ENCODE measurements at places on chromosomes 5 and 9.

GRCh38 chr9:4435197-4435596 is 55.1 kb upstream of the SLC1A1 start:
- no peak for DNase-seq

- DNase-seq: no peak
Measured at GRCh38 chr9:110939047-110939446, 99.2 kb downstream of the LPAR1 start.

GRCh38 chr9:91197232-91198181 is 164.2 kb downstream of the AUH start:
- DNase-seq: peak; percentile 19

DNA sequence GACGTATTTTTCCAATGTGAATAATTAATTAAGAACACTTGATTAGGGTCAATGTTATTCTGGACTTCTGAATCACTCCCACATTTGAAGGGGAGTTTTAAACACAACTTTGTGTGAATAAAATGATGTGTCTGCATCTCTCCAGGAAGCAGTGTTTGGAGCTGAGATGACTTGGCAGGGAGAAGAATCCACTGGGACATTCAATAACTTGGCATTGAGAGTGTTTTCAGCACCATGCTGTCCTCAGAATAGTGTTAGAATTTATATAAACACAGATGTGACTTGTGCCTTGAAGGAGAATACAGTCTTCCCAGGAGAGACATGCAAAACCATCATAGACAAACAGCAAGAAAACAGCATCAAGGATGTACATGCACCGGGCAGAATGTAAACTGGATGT is 32.7 kb upstream of the KCNMB1 start:
- no peak for DNase-seq

GRCh38 chr9:16417161-16417560 is 453.3 kb downstream of the BNC2 start:
- no peak for DNase-seq

DNA sequence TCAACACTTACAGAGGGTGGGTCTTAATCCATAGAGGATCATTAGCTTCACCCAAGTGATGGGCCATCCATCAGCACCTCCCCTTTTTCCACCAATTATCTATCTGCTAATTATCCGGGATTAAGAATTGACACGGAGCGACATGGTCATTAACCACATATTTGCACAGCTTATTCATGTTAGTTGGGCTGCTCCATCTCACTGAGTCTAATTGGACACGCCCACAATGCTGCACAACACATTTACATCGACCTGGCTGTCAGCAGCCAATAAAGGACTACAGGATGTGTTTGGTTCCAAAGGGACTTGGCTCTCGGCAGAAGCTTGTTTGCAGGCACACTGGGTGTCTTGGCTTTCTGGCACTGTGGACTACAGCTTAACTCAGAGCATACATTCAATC is 21.6 kb downstream of the FOXE1 start:
- no peak for DNase-seq

DNA sequence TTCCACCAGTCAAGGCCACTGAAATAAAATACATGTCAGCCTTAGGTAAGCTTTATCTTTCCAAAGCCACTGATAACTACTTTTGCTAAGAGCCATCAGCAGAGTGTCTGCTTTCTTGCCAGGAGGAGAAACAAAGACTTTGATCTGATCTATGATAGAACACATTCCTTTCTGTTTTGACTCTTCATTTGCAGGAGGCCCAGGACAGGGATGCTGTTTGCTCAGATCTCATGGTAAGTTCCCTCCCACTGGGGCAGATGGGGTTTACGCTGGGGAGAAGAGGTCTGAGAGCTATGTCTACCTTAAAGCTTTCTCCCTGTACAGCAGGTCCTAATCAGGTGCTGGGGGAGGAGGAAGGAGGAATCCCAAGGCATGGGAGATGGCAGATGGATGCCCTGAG is 497.6 kb downstream of the NTRK2 start:
- DNase-seq: no peak

- DNase-seq: no peak
Measured at GRCh38 chr5:145283141-145283810, 551.9 kb downstream of the PRELID2 start.

DNA sequence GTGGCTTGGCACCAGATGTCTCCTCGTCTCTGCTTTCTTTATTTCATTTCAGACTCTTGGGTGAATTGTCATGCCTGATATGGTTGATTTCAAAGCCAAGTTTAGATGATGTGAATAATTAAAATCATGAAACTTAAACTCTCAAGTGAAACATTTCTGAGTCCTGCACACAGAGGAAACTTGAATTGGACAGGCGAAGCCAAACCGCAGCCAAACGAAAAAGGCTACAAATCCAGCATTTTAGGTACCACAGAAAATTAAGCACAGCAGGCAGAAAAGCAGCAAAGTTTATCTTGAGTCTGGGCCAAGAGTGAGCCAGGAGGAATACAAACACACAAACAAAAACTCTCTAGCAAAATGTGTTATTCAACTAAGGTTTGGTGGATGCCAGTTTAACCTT is 659.8 kb upstream of the KLF4 start:
- DNase-seq: no peak

DNA sequence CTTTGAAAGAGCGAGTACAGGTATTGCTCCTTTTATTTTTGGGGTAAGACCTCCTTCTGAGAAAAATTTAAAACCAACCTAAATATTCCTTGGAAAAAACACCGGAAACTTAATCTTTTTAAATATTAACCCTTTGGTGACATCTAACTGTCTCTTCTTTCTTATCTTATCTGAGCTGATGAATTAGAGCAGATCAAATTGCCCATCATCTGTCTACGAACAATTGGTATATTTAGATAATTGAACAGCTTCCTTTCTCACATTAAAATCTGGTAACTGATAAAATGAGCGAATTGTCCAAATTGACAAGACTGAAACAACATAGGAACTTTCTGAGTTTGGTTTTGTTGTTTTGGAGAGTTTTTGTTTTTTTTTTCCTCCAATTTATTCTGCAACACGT is 2.0 kb downstream of the ISL1 start:
- DNase-seq: no peak

DNA sequence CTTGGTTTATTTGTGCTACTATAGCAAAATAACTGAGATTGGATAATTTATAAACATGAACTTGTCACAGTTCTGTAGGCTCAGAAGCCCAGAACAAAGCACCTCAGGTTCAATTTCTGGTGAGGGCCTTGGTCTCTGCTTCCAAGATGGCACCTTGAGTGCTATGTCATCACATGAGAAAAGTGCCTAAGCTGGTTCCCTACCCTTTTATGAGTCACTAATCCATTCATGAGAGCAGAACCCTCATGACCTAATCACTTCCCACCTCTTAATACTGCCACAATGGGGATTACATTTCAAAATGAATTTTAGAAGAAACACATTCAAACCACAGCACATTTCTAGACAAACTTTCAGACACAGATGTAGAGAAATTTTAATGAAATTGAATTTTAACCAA is 98.2 kb upstream of the PRSS3 start:
- DNase-seq: no peak

DNA sequence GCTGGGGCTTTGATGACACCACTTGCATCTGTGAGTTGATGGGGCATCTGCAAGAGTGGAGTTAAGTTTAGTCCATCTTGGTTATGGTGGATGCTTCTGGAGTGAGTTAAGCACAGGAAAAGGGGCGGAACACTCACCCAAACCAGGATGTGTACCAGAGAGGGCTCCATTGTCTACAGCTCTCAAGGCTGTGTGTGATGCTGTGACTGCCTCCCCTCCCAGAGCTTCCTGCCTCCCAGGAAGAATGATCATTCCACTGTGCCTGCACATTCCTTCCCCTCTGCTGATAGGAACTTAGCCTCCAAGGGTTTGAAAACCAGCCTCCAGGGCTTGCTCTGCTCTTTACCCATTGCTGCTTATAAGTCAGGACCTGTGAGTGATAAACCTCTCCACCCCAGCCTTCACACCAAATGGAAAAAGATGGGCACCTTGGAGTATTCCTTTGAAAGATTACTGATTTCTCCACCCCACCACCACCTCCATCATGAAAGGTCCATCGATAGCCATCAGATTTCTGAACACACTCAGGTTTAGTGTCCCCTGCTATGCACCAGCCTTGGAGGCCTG is 160.1 kb upstream of the SPRY4 start:
- DNase-seq: no peak

GRCh38 chr5:124134941-124135340 is 611.5 kb downstream of the ZNF608 start:
- DNase-seq: no peak

- no peak for DNase-seq
Measured at GRCh38 chr5:98637557-98637956, 135.9 kb upstream of the RGMB start.

DNA sequence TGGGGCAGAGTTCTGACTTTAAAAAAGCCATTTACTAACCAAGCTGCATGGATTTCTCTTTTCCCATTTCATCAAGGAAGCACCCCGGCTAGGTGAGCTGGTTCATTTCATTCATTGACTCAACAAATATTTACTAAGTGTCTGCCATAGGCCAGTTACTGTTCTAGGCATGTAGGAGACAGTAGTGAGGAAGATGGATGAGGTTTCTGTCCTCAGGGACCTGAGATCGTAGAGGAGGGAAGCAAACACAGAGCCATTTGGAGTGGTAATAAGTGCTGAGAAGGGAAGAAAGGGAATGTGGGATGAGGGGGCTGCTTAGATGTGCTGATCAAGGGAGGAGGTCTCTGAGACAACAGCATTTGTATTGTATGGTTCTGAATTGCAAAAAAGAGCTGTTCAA is 120.4 kb downstream of the C9orf152 start:
- no peak for DNase-seq

DNA sequence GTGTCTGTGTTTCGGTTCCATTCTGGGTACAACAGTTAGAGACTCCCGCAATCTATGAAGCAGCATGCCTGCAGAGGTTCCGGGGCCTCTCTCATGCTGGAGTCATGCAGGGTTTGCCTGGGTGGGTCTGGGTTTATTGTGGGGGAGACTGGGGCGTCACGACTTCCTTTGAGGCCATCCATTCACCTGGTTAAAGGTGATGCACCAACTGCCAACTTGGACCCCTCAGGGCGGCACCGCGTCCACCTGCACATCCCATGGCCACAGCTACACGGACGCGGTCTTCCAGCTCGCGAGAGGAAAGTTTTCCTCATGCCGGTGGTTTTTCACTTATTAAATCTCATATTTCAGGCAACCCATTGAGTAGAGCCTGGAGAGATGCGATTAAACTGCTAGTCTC is 30.9 kb upstream of the IRX4 start:
- DNase-seq: no peak

- no peak for DNase-seq
Measured at GRCh38 chr9:109769250-109769649, 10.7 kb upstream of the PALM2AKAP2 start.

DNA sequence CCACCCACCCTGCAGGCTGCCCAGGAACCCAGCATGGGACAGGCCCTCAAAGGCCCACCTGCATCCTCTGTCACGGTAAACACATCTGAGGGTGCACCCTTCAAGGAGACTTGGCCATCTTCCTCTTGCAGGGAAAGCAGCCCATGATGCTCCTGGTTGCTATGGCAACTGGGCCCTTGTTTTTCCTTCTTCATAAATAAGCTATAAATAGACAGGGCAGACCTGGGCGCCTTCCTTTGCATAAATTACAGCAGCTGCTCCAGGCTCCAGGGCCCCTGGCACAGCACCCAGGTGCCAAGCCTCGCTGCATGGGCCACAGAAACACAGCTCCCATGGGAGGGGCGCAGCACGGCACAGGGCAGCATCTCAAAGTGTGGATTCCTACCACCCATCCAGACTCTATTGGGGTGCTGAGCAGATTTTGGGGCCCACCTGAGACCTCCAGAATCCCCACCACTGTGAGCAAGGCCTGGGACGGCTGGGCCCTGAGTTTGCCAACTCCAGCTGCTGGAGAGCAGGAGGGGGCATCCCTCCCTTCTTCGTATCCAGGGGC is 5.8 kb upstream of the PSMB7 start:
- no peak for DNase-seq

- no peak for DNase-seq
Measured at GRCh38 chr5:86986837-86987236, 280.8 kb upstream of the RASA1 start.

- DNase-seq: no peak
Measured at GRCh38 chr9:130845901-130846481, 10.9 kb downstream of the ABL1 start.

DNA sequence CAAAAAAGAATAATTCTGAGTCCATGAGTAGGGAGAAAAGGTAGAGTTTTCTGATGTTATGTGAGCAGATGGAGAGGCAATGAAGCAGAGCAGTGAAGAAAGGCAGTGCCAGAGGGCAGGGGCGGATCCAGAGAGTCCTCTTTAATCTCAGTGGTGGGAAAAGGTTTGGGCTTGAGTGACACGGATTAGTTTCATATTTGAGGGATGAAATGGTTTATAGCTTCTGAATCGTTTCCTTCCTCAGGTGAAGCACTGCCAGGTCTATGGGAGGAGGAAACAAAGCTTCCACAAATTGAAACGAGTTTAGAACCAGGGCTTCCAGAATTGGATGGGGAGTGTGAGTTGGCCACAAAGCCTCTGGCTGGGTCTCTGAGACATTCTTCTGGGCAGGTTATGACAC is 517.0 kb upstream of the PAPPA start:
- DNase-seq: no peak

- DNase-seq: no peak
Measured at GRCh38 chr5:120084543-120084870, 379.6 kb upstream of the PRR16 start.

GRCh38 chr9:130185017-130185416 is 12.8 kb downstream of the NCS1 start:
- no peak for DNase-seq

DNA sequence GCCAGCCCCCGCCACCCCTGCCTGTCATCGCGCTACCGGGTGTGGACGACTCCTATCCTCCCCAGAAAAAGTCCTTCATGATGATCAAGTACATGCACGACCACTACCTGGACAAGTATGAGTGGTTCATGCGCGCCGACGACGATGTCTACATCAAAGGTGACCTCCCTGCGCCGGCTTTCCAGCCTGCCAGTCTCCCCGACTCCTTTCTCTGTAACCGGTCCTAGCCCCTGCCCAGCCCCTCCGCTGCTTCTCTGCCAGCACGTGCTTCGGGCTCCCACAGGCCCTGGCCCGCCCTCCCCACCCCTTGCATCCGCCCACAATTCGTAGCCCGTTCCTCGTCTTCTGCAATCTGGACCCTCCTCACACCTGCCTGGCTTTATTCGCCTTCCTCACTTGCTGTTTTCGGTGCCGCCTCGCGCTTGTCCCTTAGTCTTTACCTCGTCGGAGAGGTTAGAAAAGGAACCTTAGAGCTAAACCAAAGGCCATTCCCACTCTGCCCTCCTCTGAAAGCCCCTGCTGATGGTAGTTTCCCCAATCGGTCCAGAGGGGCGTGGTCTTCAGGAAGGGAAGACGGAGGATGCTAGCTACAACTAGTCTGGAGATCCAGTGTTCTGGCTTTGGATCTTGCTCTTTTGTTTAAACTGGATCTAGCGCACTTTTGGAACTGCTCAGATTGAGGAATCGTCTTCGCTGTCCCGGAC is 1.4 kb downstream of the CHSY3 start:
- DNase-seq: no peak

- DNase-seq: no peak
Measured at GRCh38 chr9:37675661-37676060, 24.9 kb downstream of the FRMPD1 start.
